Fibroblast of lung (primary cell): ENCODE measurements at places on chromosomes 7 and 10.

DNA sequence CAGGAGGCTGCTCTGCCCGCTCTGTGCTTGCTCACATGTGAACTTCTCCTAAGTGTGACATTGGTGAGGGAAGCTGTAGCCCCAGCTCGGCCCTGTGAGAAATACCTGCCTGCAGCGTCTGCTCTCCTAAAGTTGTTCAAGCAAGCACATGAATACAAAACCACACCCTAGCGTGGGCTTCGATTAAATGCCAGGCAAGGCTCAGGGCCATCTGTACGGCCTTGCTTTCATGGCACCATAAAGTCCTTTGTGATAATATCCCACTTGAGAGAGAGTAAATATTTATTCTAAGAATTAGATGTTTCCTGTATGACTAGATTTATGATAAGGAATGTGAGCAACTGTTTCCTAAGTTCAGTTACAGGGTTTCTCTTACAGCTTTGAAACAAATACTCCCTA lies 262.8 kb upstream of the KLF14 start:
- DNase-seq = peak; percentile 63

DNA sequence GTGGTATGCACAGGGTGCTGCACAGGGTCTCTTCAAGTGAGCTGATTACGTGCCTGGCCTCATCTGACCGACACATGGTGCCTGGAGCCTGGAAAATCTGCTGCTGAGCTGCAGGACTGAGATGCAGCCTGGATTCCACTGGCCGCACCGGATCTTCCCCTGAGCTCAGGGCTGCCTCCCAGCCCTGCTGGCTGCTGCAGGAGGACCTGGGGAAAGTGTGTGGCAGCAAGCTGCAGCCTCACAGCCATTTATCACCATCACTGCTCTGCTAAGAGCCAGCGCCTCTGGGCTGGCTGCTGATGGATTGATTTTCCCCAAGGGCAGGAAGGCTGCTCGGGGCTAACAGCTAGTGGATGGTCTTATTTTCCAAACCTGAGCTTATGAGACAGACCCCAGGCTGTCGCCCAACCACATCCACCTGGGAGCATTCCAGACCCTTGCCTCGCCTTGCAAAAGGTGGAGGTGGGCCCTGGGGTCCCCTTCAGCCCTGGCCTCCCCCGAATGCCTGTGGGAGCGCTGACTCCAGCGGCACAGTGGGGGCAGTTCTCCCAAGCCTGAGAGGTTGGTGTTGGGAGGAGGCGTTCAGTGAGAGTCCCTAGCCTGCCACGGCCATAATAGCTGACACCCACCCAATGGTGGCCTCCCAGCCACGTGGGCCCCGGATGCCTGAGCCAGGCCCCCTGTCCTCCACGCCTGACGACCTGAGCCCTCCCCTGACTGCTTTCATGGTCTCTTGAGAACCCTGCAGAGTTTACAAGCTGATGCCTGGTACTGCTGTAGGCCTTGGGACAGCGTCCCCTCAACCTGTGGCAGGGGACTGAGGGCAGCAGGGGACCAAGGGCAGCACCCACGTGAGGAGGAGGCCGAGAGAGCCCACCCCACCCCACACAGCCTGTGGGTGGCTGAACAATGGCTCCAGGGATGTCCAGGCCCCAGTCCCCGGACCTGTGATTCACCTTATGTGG lies 38.2 kb downstream of the STK32C start:
- peak; percentile 12 for DNase-seq

GRCh38 chr7:115471891-115472290 lies 550.0 kb downstream of the MDFIC start:
- DNase-seq = peak; percentile 60

GRCh38 chr7:101160910-101161309 lies 4.5 kb downstream of the VGF start:
- no peak for DNase-seq

GRCh38 chr7:77415823-77416620 lies at the start of gene GSAP:
GSAP (minus strand) TSS chr7:77416349; CDS start chr7:77416321, 28 bp downstream.
- DNase-seq = peak; percentile 21

DNA sequence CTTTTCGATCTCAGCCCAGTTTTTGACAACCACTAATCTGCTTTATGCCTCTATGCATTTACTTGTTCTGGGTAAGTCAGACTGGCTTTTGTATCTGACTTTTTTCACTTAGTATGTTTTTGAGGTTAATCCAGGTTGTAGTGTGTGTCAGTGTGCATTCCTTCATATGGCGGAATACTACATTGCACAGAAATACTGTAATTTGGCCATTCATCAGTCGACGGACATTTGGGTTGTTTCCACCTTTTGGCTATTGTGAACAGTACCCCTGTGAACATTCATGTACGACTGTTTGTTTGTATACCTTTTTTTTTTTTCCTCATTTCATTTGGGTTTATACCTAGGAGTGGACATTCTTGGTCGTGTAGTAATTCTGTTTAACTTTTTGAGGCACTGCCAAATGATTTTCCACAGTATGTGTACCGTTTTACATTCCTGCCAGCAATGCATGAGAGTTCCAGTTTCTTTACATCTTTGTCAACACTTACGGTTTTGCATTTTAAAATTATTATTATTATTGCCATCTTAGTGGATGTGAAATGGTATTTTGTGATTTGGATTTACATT lies 57.4 kb downstream of the MKLN1 start:
- peak; percentile 41 for DNase-seq

DNA sequence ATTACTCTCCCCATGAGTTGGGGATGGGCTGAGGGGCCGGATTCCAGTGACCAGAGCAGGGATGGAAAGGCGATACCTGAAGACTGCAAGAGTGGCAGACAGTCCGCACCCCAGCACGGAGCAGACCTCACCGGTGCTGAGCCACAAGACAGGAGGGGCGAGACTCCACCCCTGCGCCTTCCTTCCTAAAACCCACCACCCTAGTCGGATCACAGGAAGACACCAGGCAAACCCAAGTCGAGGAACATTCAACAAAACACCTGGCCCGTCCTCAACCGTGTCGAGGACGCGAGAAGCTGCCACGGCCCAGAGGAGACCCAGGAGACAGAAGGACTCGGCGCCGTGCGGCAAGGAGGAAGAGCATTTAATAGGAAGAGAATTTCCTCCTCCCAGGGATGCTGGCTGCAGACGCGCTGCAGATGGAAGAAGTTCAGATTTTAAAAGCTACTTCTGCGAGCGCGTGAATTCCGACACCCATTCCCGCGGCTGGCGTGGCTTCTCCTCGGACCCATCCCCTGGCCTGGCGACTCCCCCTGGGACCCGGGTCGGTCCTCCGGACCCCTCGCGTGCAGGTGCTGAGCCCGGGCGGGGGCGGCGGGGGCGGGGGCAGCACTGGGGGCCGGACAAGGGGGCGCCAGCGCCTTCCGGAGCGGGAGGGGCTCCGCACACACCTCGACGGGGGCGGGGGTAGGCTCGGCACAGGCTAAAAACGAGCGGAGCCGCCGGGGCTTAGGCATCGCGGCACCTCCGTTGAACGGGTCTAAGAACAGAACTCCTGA lies 563 bp upstream of the UTF1 start:
- DNase-seq = no peak

GRCh38 chr10:27153845-27154193 lies 365 bp downstream of the YME1L1 start:
- DNase-seq = peak; percentile 28

DNA sequence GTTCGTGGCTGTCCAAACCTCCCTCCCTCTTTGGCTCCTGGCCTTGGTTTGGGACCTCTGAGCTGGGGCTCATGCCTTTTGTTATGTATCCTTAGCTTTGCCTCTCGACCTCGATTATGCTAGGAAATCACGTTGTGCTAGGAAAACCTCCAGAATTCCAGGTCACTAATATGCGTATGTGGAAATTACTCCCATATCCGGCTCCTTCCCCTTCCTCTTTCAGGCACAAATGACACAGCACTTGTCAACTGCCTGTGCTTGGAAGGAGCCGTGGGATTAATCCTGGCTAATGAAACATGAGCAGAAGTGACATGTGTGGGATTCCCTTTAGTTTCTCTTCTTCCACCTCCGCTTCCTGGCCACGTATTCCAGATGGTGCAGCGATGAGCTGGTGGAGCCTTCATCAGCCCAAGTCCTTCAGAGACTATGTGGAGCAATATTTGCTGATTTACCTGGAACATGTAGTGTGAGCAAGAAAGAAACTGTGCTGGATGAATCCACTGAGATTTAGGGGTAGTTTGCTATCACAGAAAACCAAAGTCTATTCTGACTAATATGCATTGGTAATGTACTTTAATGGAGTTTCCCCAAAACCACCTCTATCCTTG lies 149.2 kb downstream of the REEP3 start:
- DNase-seq = peak; percentile 36

DNA sequence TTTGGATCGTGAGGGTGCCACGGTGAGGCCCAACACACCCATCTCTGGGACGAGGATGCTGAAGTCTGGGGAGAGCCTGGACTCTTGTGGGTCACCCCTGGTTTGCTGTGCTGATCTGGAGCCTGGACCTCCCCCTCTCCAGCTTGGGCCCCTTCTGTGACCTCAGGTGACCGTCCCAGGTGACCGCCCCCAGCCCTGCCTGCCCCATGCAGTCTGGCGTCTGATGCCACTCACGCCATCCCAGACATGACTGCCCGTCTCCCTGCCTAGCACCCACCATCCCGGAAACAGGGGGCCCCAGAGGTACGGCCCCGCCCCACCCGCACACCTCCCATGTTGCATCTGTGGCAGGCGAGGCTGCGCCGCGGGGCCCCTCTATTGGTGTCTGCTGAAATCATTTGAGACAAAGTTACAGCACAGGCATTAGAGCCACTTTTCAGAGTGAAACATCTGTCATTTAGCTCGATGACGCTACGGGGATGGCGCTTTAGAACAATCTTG lies 21.1 kb downstream of the UNCX start:
- no peak for DNase-seq

- peak; percentile 17 for DNase-seq
Observed at GRCh38 chr7:132141109-132141508, 435.2 kb downstream of the PLXNA4 start.

DNA sequence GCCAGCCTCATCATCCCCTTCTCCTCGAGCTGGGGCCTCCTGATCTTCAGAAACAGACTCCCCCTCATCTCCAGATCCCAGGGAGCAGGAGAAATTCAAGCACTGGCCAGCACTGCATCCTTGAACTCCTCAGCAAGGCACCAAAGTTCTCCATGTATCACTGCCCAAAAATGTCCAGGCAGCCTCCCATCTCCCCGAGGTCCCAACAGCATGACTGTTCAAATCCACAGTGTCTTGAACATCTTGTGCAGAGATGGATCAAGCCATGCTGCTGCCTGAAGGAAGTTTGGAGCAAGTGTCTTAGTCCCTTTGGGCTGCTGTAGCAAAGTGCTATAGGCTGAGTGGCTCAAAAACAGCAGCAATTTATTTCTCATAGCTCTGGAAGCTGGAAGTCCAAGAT lies 115.5 kb upstream of the GALNT17 start:
- DNase-seq = peak; percentile 0

DNA sequence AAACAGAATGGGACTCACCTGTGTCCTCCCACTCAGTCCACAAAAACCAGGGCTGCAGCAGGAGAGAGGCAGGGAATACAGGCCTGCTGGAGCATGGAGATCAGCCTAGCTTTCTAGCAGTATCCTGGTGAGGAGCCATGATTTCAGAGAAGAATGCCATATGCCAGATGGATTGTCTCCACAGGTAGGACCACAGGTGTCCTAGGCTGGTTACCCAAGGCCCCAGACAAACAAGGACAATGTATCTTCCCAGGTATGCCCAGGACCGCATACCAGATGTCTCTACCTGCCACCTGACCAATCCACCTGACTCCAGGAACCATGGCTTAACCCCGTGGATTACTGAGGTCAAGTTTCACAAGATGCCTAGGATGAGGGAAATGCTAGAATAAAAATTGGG lies 295.4 kb upstream of the NPSR1 start:
- DNase-seq = no peak

GRCh38 chr7:31256506-31256905 lies 84.0 kb downstream of the NEUROD6 start:
- DNase-seq = no peak

- DNase-seq = peak; percentile 46
Observed at GRCh38 chr7:28700790-28701203, 257.3 kb downstream of the TRIL start.

- DNase-seq = peak; percentile 20
Observed at GRCh38 chr7:112211348-112211907, 4.9 kb downstream of the ZNF277 start.

- DNase-seq = no peak
Observed at GRCh38 chr7:30679664-30680063, 2.6 kb downstream of the CRHR2 start.

GRCh38 chr10:97479939-97480338 lies 18.3 kb downstream of the MMS19 start:
- DNase-seq = no peak

DNA sequence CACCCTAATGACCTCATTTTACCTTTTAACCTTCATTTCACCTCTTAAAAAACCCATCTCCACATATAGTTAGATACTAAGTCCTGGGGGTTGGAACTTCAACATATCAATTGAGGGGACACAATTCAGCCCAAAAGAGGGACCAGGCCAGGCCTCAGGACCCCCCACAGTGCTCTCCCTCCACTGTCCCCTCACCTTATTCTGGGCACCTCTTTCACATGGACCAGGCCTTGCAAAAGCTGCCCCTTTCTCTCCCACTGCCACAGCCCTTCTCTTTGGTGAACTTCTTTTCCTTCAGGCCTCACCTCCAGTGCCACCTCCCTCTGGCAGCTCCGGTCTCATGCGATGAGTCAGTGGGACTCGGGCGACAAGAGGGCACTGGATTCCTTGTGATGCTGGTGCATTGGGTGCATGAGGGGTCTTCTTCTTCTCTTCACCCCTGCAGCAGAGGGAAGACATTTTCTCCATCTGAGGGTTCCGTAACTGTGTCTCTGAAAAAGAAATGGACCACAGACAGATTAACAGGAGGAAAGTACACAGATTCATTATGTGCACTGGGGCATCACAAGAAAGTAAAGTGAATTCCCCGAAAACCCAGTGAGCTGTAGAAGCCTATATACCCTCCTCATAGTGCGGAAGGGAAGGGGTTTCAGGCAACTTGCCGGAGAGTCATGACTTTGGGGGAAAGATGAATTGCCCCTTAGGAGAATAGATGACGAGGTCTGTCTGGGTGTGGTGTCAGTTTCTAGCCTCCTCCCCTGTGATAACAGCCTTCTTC lies 288.7 kb upstream of the IGFBP3 start:
- DNase-seq = no peak

DNA sequence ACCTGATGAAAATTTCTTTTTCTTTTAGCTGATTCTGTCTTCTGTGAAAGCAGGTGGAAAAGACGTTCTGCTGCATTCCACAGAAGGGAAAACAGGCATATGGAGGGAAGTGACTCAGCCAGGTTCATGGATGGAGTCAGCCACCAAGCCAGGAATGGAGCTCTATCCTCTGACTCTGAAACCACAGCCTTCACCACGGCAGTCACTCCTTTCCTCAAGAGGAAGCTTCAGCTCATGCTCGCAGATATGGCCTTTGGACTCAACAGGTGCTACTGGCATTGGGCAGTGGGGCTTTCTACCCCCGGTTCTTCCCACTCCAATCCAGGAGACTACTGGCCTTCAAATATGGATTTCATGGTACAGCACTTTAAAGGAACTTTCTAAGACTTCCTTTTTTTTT lies 11.5 kb upstream of the PLAU start:
- peak; percentile 70 for DNase-seq
